ENCODE measurements at places on chromosomes 2 and 18.

GRCh38 chr2:67215214-67216055, 181.7 kb upstream of the ETAA1 start:
- DNase-seq = peak; percentile 62

DNA sequence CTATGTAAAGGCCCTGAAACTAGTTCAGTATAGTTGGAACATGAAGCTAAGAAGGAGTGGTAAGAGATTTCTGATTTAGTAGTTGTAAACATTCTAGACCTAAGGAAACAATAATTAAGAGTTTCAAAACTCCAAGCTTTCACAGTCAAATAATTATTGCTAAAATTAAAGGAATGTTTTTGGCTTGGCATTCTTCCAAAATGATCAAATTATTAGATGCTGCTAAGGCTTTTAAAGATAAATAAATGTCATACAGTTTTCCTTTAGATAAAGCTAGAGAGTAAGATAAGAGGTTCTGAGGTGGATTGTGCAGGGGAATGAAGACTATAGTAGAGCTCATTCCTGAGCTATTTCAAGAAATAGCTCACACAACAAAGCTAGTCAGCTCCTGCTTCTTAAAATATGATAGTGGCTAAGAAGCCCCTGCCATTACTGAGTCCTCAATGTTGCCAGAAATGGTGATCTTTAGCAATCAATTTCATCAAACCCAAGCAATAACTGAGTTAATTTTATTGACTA, 45.3 kb downstream of the ZC3H15 start:
- DNase-seq = no peak

GRCh38 chr2:177332992-177333388, 59.6 kb upstream of the AGPS start:
- DNase-seq = no peak

DNA sequence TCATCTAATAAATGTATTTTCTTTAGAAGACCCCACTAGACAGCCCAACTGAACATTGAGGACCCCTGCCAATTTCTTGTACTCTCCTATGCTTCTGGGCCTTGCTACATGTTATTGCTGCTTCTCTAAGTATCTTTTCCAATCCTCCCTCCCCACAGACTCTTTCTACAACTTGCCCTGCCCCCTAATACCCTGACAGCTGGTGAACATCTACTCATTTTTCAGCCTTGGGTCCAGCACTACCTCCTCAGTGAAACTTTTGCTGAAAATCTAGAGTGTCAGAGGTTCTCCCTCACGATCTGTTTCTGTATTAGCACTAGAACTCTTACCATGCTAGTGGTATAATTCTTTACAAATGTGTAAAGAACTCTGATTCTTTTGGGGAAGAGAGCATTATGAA, 106.8 kb upstream of the SIX3 start:
- DNase-seq = no peak

GRCh38 chr2:43486603-43487002, 109.2 kb downstream of the THADA start:
- DNase-seq = peak; percentile 11

- no peak for DNase-seq
Observed at GRCh38 chr2:127047716-127048617, 59.0 kb downstream of the BIN1 start.

DNA sequence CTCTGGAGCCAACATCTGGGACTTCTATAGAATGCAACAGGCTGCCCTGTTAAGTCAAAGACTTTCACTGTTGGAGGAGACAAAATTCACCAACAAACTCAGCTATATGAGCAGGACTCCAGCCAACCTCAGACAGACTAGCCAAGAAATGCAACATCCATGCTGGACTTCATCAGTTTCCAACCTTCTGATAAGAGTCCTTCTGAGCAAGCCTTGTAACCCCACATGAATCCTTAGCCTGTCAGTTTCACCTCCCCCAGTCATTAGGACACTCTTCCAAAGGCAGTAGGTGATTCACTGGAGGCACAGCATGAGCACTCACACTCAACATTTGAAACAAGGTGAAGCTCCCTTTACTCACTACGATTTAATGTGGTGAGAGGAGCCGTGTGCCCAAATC, 5.8 kb downstream of the TBC1D8 start:
- peak; percentile 24 for DNase-seq

GRCh38 chr2:39568116-39568515, 97.6 kb upstream of the TMEM178A start:
- no peak for DNase-seq

DNA sequence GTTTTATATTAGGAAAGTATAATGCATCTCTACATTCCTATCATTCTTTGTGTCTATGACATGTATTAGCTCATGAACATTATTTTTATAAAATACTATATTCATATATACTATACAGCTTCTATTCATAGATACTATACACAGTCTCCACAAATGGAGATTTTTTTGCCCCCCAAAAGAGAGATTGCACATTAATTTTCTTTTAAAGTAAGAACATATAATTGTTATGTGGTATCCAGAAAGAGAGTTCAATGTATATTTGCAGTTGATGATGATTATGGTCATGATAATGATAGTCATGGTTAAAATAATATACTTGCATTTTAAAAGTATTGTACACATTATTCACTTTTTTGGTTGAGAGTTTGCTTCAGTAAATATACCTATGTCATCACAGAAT, 445.3 kb downstream of the DSC3 start:
- DNase-seq = no peak
